ENCODE measurements at places on chromosomes 6 and 20.

DNA sequence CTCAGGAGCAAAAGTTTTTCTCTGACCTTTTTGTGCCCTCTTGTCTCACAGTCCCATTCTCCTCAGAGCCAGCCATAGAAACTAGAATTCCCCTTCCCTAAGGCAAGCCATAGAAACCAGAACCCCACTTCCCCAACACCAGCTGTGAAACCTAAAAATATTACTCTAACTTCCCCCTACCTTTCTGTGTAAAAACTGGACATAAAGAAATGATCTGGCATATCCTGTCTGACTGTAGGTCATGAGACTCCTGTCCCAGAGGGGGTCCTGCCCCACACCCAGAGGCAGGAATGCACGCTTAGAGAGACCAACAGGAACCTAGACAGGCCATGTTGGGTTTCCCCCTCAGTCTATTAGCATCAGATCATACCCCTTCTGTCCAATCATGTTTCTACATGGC, 140.6 kb upstream of the SLC22A16 start:
- no peak for DNase-seq

DNA sequence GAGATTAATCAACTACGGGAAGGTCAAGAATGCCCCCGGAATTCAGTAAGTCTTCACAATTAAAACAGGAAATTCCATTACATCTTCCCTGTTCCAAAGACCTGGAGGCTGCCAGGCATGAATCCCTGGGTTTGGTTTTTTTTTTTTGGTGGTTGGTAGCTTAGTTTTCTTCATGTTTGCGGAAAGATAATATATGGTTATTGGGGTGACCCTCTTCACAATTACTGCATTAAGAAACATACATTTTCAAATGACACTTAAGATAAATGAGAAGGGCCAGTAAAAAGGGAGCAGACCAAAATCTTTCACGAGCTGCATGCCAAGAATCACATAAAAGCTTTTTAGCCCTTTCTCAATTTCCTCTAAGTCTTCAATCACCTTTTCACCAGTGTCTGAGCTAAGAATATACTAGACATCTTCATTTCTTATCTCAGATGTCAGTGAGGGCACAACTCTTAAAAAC, 64.0 kb downstream of the KIF13A start:
- no peak for DNase-seq

- no peak for DNase-seq
Observed at GRCh38 chr6:73727114-73727513, 31.1 kb downstream of the CD109 start.

- DNase-seq = no peak
Observed at GRCh38 chr6:119568580-119568979, 219.0 kb upstream of the MAN1A1 start.

GRCh38 chr6:56245903-56246351, 1.5 kb downstream of the COL21A1 start:
- DNase-seq = no peak

DNA sequence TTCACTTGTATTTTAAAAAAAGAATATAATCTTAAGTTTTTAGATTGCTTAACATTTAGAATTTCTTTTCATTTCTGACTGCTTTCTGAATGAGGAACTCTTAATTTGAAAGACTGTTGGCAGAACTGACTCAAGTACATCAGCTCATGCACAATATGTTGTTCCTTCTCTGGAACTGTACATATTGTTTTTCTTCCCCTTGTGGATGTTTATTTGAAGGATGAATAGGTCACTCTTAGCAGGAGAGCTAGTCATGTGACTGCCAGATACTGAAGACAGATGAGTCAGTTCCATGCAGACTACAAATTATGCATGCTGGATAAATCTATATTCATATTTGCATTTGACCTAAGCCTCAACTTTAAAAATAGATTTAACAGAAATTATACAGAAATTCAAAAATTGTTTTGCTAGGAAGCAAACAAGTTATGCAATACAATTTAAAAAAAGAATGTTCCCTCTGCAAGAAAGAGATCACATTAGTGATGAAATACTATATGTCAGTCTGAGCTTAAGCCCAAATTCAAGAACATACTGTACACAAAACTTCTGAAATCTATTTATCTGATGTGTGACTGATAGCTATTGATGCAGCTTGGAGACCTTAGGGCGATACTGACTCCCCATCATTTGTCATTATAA, 1274.9 kb upstream of the GJE1 start:
- no peak for DNase-seq

- no peak for DNase-seq
Observed at GRCh38 chr6:35228481-35228880, 14.7 kb downstream of the SCUBE3 start.

GRCh38 chr6:160396292-160396691, 48.1 kb downstream of the SLC22A3 start:
- no peak for DNase-seq

GRCh38 chr20:51750037-51750769, 18.0 kb downstream of the ATP9A start:
- DNase-seq = no peak

DNA sequence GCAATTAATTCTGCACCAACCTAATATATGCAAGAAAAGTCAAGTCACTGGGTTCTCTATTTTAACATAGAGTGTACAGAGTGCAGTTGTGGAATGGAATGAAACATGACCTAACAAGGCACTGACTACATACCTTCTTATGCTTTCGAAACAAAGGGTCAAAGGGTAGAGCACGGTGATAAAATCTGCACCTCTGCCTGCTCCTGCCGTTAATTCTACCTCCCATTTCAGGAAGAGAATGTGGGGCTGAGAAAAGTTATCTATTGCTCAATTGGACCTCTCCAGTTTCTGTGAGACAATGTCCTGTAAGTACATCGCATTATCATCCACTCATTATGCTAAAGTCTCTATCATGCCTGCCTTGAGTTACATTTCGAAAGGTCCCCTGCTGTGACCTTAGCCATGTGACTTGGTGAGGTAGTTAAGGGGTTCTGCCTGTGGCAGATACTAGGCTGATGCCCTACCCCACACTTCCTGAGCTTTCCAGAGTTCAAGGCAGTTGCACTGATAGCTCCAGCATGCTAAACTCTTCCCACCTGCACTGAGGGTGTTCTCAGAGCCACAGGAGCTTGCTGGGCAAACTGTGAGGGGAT, 14.0 kb upstream of the MOCS1 start:
- DNase-seq = no peak

DNA sequence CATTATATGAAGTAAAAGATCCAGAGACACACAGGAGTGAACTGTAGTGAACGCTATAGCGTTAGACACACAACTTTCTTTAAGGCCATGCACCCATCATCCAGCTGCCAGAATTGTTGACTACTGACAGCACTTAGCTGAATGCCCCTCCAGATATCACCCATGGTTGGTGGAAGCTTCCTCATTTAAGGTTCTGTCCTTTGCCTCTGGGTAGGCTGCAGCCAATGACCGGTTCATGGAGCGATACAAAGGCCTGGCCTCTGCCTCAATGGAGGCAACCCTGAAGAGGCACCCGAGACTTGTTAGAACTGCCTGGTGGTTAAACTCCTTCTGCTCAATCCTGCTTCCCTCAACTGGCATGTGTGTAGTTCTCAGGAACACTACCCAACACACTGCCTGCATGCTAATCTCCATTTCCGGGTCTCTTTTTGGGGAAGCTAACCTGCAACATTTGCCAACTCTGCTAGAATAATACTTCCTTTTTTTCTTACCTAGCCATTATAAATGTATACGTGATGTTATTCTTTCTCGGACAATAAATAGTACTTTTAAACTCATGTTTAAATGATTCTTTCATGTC, 49.8 kb upstream of the THEMIS start:
- no peak for DNase-seq

DNA sequence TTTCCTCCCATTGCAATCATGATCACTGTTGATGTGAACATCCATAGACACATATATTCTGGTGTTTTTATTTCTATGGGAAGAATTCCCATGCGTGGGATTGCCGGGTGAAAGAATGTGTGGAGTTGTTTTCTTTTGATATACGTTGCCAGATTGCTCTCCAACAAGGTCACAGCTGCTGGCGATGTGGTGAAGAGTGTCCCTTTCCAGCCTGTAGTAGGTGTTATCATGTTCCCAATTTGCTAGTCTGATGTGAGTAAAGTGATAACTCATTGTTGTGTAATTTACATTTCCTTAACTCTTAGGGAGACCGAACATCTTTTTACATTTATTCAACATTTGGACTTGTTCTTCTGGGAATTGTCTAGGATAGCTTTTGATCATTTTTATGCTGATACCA, 14.5 kb upstream of the ELMO2 start:
- DNase-seq = no peak

GRCh38 chr20:21182832-21183563, 57.1 kb downstream of the KIZ start:
- no peak for DNase-seq

DNA sequence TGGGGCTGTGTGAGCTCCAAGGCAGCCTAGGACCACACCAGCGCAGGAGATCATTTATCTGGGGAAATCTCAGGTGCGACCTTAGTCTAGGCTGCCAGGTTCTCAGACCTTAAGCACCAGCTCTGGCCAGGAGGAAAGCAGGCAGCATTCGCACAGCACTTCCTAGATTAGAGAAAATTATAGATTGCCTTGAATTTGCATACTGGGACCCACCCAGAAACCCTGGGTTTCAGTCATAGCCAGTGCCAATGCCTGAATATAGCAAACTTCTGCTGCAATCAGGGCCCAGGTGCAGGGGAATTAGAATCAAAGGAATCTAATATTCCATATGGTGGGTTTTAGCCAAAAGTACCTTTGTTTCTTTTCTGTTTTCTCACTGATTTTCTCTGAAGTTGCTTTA, 204.3 kb upstream of the CST7 start:
- no peak for DNase-seq

GRCh38 chr20:63694584-63695423, 1.6 kb upstream of the TNFRSF6B start:
- no peak for DNase-seq

- no peak for DNase-seq
Observed at GRCh38 chr20:9412309-9412708, 102.1 kb upstream of the LAMP5 start.

DNA sequence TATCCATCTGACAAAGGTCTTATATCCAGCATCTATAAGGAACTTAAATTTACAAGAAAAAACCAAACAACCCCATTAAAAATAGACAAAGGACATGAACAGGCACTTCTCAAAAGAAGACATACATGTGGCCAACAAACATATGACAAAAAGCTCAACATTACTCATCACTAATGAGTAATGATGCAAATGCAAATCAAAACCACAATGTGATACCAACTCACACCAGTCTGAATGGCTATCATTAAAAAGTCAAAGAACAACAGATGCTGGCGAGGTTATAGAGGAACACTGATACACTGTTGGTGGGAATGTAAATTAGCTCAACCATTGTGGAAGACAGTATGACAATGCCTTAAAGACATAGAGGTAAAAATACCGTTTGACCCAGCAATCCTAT, 13.9 kb downstream of the MACROD2 start:
- DNase-seq = no peak

DNA sequence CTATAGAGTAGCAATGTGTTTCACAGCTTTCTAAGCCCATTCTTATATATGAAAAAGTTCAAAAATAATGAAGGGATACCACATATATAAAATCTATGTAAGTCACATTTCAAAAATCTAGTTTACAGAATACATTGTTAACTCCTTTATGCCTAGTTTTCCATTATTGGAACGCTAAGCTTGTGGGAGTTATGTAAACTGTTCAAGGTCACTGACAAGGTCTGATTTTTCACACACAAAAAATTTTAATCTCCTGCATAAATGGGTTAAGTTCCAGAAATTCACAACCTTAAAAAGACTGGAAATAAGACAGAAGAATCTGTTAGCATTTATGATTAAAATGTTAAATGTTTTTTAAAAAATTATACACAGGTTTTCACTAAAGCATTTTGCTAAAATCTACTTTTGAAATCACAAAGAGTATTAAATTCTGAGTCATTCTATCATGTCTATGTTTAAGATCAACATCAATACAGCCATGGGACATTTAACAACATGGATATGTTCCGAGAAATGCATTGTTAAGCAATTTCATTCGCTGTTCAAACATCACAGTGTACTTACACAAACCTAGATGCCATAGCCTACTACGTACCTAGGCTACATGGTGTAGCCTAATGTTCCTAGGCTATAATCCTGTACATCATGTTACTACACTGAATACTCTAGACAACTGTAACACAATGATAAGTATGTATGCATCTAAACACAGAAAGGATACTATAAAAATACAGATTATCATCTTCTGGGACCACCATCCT, 25.4 kb downstream of the ATG5 start:
- no peak for DNase-seq

GRCh38 chr6:15508441-15508871, 154.4 kb downstream of the DTNBP1 start:
- DNase-seq = no peak

GRCh38 chr20:35508493-35509218, 20.8 kb downstream of the C20orf173 start:
- no peak for DNase-seq

- DNase-seq = no peak
Observed at GRCh38 chr6:27672113-27672799, 199.4 kb upstream of the ZNF184 start.

DNA sequence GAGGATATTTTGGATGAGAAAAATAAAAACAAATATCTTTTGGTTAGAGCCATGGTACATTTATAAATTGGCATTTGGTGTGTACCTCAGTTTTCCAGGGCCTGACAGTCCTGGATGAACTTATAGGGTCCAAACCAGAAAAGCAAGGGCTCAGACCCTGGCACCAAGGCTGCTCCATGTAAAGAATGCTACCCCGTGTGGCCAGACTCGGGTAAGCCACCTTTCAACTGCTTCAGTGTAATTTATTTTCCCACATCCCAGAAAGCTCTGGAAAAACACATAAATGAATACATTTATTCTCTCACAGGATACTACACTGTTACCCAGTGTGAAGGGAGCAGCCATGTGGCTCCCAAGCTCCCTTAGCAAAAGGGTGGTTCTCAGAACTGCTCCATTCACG, 13.8 kb downstream of the MRPL14 start:
- DNase-seq = no peak

DNA sequence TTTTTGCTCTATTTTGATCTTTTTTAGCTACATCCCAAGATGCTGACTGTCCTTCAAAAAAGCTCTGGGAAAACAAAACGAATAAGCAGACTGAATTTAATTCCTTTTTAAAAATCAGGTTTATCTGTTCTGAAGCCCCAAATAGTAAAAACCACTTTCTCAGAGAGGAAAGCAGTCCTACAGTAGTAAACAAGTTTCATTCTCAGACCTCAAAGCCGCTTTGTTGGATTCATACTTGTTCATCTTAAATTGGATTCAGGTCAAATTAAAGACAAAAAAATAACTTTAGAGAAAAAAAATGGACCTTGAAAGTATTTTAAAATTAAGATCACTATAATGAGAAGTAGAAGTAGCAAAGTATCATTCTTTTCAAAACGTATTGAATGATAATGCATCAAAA, 96.1 kb upstream of the THEMIS start:
- no peak for DNase-seq

Data from central memory CD4-positive, alpha-beta T cell (primary cell).